Hepatocyte (in vitro differentiated cells): ENCODE measurements at places on chromosomes 6 and 20. TPM values are rescaled to one million over a fixed set of nuclear protein-coding genes. Genes with fewer than 3 reads are reported as not detected.

DNA sequence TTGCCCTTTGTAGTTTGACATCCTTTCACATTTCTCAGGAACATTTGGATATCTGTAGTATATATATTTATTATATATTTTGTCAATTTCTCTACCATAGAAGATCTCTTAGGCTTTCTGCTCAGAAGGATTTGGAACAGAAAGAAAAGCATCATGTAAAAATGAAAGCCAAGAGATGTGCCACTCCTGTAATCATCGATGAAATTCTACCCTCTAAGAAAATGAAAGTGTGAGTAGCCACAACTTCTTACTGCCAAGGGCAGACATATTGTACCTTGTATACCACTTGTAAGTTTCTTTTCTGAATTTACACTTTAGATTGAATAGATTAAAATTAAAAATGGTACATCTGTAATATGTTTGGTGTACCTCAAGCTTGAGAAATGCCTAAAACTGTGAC, 31.2 kb downstream of the TPX2 start:
- no peaks in the 10 kb centered on the region for H3K36me3 ChIP-seq
- no peak overlapping the region for H3K27ac ChIP-seq
- H3K27me3 ChIP-seq: no peaks in the 10 kb centered on the region
- H3K4me1 ChIP-seq: no peaks in the 10 kb centered on the region
- no peak for DNase-seq

- H3K27ac ChIP-seq: no peak overlapping the region
- no peaks in the 10 kb centered on the region for H3K36me3 ChIP-seq
These were observed 228.6 kb downstream of the TBC1D7 start for GRCh38 chr6:13099771-13100170.

GRCh38 chr6:36364669-36365479, 22.6 kb downstream of the ETV7 start:
- no peaks in the 10 kb centered on the region for H3K36me3 ChIP-seq
- H3K4me1 ChIP-seq: no peaks in the 10 kb centered on the region
- no peak overlapping the region for H3K4me3 ChIP-seq

DNA sequence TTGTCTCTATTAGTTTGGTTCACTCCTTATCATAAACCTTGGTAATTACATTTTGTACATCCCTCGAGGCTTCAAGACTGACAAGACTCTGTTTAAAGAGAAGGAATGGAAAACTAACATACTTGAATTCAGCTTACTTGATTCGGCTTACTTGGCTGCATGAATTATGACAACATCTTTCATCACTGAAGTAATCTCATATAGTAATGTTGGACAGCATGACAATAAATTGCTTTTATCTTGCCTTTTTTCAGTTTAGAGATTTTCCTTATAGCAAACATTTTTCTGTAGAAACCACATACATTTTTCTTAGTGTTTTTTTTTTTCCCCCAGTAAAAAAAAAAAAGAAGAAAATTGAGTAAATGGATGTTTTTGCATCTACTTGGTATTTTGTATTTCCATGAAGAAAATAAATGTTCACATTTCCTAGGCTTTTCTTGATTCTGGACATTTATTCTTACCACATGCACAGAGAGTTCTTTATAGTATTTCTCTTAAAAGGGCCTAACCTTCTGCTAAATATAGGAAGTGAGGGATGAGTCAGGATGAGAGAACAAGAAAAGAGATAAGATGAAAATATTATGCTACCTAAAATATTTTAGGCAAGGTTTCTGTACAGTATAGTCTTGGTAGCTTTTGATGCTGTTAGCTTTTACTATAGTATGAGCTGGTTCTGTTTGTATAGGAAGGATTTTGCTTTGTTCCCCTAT, 101.0 kb upstream of the HDGFL1 start:
- DNase-seq: no peak
- H3K27ac ChIP-seq: no peak overlapping the region
- peaks cover 10% of the 10 kb centered on the region for H3K4me1 ChIP-seq
- no peaks in the 10 kb centered on the region for H3K27me3 ChIP-seq

DNA sequence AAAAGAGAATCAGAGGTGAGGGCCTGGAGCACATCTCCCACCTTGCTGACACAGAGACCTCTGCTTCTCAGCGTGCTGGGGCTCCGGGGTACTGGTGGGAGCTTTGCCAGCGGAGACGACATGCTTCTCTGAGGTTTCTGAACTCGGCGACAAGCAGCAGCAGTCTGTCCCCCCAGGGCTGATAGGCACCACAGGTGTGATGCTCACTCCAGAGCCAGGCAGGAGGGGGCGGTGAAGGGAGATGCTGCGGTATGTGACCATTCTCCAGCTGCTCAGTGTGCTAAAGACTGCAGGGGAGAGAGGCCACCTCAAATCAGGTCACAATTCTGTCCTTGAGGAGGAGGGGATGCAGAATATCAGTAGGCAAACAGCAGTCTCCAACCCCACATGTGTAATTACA, 219.9 kb downstream of the ALDH8A1 start:
- H3K36me3 ChIP-seq: no peaks in the 10 kb centered on the region
- H3K27me3 ChIP-seq: no peaks in the 10 kb centered on the region
- peaks cover 6% of the 10 kb centered on the region for H3K4me1 ChIP-seq
- DNase-seq: no peak
- H3K4me3 ChIP-seq: no peak overlapping the region

DNA sequence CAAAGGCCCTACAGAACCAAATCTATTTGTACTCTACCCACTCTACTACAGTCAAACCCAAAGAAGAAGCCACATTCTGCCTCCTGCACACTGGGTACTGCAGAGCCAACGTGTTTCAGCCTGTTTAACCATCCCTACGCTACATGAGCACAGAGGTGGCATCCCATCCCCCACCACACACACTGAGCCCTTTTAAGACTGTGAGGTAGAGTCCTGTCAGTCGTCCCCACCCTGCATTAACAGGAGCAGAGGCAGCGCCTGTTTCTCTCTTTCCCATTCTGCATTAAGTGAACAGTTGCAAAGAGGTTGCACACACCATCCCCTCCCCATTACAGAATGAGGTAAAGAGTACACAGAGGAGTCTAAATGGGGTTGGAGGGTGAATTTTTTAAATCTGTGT, 5.2 kb upstream of the RSPH4A start:
- no peaks in the 10 kb centered on the region for H3K4me1 ChIP-seq
- H3K4me3 ChIP-seq: no peak overlapping the region
- no peak overlapping the region for H3K27ac ChIP-seq
- H3K36me3 ChIP-seq: no peaks in the 10 kb centered on the region
- DNase-seq: no peak

Gene HTR1B
- 0.36 and 0.47 TPM in 2 replicates for total RNA-seq

Gene VSTM2L
- 3.6 and 3.7 TPM in 2 replicates for total RNA-seq

Gene KIAA1755
- 2.0 and 3.4 TPM in 2 replicates for total RNA-seq

Gene SPATS1
- not detected in 2 replicates for total RNA-seq
